ENCODE measurements at places on chromosomes 13 and 19. TPM values are rescaled to one million over a fixed set of nuclear protein-coding genes. Genes with fewer than 3 reads are reported as not detected.

The ZNF763 gene
- 6.7 TPM for total RNA-seq

The DACH1 gene
- total RNA-seq: 23.6 TPM

The CLDN10 gene
- total RNA-seq: not detected

The ZNF285 gene
- total RNA-seq: 3.1 TPM

The CLEC17A gene
- total RNA-seq: not detected

The C19orf38 gene
- not detected for total RNA-seq

The TUBB4A gene
- total RNA-seq: 3.7 TPM

- no peak for DNase-seq
Observed at GRCh38 chr19:42280815-42281145, 11.7 kb downstream of the CIC start.

GRCh38 chr13:40897053-40897452, 107.6 kb downstream of the SLC25A15 start:
- no peak for DNase-seq

- DNase-seq: no peak
Observed at GRCh38 chr19:12804051-12804450, 2.2 kb downstream of the THSD8 start.

GRCh38 chr19:19223636-19224035, 11.9 kb downstream of the NCAN start:
- DNase-seq: no peak

DNA sequence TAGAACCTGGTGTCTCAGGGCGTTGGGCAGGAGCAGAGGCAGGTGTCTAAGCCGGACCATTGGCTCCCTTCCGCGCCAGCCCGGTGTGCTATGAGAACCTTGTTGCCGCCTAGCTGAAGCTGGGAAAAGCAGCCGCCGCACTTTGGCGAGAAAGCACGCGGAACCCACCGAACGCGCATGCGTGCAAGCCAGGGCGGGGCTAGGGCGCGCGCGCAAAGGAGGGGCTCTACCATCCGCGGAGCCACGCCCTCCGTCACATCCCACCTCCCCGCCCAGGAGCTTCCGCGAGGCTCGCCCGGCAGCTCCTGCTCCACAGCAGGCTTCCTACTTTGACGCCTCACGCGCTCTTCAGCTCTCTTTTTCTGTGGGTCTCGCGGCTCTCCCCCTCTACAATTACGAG, 51.3 kb downstream of the WDR87 start:
- DNase-seq: no peak

GRCh38 chr19:41843371-41843770, 1.1 kb downstream of the LYPD4 start:
- no peak for DNase-seq

DNA sequence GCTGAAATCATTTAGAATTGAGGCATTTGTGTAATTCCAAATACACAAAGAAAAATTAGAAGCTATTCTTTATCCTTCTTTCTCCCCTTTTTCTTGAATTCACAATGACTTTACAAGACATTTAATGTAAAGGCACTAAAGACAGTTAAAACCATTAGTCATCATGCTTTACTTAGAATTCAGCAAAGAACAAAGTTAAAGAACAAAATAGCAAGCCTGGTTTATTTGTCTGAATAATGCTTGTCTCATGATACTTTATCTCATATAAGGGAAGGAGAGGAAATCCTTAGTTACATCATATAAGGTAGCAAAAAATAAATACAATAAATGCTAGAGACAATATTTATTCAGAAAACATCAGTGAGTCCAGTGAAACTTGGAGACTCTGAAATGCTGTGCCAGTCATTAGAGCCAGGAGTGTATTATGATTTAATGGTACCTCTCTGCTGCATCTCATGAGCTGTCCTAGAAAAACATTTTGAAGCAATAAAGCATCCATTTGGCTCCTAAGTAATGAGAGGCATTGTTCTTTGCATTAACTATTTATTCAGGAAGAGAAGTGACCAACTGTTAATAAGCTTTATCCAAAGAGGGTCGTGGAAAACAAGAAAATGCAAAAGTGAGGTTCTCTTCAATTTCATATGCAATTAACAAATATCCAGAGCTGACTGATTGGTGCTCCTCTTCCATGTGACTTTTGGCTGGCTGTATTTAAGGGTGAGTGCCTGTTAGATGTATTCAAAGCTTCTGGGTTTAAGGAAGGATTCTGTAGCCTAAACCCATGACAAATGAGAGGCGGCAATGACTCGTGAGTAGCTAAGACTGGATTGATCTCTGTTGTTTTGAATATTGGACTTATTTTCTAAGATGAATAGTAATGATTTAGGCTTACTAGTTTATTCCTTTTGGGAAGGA, 105.0 kb downstream of the DGKH start:
- no peak for DNase-seq

DNA sequence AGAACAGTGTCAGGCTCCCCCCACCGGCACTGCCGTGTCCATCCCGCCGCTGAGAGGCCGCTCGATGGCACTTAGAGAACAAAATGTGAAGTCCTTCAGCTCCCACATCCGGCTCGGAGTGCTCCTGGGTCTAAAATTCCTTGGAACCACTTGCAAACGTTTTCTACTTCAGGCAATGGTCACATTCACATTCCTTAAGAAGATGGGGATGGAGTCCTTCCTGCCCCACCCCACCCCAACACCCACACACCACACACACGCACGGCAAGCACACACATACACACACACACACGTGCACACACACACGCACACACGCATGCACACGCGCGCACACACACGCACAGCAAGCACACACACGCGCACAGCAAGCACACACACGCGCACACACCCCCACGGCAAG, 83.4 kb downstream of the SOX1 start:
- DNase-seq: no peak

DNA sequence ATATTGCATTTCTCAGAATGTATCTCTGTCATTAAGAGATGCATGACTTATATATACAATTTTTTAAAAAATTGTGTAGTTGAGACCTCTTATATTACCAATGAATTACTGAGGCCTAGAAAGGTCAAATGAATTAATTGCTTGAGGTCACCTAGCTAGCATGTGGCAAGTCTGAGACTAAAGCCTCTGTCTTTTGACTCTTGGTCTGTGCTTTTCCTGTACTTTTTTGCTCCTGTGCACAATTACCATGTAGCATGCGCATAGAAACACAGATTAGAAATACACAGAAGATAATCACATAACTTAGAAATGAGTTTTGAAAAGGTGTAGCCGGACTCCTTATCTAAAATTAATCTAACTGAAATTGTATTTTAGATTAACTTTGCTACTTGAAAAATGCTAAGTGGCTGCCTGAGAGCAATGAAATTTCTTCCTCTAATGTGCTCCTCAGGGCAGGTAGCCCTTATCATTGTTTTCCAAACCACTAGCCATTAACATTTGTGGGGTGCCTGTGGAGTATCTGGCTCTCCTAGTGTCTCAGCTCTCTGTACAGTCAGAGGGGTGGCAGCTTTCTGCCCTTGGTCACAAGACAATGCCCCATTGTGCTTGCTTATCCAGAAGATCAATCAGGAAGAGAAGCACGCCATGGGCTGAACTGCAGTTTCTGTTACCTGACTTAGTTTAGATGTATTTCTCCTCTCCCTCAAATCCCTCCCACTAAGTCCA, 119.6 kb downstream of the RFC3 start:
- no peak for DNase-seq

- DNase-seq: no peak
Observed at GRCh38 chr19:21698215-21698614, 69.2 kb downstream of the ZNF100 start.

DNA sequence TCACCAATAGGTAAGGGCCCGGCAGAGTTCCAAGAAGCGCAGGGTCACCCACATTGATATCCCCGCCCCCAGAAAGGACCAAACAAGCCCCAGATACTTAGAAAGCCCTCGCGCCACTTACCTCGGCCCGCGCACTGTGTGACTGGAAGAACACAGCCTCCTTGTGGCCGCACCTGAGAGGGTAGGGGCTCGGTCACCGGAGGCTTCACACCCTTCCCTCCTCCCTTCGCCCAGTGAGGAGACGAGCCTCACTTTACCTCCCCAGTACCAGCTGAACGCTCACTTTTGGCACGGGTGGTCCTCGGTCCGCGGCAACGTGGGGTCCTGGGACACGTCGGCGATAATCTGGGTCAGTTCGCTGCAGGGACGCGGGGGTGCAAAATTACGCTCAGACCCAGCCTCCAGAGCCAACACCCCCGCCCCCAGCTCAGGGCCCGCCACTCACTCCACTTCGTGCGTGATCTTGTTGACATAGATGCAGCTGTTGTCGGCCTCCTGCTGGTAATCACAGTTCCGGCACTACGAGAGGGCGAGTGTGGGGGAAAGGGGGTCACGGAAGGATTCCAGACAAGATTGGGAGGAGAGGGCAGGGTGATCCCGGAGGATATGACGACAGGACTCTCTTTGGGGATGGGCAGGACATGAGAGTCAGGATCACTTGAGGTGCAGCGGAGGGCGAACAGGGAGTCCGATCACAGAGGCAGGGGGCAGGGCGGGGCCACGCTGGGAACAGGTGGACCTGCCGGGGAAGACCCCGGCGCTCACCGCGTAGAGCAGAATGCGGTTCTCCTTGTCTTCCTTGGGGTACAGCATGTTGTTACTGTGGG, 568 bp downstream of the POLR2I start:
- no peak for DNase-seq

DNA sequence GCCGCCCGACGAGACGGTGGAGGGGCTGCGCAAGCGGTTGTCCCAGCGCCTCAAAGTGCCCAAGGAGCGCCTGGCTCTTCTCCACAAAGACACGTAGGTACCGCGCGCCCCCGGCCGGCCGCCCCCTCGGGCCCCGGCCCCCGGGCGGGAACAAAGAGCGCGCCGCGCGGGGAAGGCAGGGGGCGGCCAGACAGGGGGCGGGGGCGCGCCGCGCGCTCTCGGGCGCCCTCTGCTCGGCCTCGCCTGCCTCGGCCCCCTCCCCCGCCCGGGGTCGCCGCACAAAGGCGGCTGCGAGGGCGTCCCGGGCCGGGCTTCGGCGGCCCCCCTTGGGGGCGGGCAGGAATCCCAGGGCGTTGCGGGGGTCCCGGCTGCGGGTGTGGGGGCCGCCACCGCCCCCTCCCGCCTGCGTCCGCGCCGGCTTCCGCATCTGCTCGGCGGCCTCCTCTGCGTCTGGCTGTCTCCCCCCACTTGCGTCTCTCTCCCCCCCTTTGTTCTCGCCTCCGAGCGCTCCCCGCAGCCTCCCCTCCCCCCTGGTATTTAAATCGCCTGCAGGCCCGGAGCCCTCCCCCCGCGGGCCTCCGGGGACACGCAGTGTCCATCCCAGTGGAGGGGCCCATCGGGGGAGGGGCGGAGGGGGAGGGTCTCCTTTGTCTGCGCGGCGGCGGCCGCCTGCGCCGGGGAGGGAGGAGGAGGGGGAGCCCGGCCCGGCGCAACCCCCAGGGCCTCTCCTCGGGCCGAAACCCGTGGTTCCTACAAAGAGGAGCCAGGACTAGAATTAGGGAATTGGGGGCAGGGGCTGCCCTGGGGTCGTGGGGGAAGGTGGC, 2.3 kb downstream of the MIDN start:
- DNase-seq: no peak

DNA sequence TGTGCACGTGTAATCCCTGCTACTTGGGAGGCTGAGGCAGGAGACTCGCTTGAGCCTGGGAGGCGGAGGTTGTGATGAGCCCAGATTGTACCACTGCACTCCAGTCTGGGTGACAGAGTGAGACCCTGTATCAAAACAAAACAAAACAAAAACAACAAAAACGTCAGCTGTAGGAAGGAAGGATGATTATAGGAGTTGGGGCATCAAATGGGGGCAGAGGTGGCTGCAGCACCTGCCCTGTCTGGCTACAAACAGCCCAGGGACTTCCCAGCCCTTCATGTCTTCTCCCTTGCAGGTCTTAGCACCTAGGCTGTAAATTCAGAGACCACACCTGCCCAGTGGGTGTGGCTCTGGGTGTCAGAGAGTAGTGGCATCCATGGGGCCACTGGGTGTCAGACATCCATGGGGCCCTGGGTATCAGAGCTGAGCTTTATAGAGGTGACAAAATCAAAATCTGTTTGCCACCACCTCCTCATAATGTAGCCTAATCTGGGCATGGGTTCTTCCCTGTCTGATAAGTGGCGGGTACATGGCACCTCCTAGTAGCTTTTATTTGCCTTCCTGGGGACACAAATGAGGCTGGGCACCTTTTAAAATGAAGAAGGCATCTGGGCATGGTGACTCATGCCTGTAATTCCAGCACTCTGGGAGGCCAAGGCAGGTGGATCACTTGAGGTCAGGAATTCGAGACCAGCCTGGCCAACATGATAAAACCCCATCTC, 4.7 kb upstream of the B3GNT3 start:
- no peak for DNase-seq

DNA sequence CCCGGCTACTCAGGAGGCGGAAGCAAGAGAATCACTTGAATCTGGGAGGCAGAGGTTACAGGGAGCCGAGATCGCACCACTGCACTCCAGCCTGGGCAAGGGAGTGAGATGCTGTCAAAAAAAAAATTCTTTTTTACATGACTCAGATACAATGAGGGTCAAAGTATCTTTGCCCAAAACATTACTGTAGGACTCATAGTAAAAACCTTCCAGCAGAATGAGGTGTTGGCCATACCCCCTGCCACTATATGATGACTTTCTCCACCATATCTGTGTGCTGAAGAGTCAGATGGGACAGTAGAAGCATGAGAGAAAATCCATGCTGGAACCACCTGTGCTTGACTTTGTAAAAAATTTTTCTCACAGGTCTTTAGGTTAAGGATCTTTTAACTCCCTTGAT, 86.7 kb downstream of the COL4A2 start:
- no peak for DNase-seq

- DNase-seq: no peak
Observed at GRCh38 chr13:50699874-50700663, 143.4 kb downstream of the DLEU7 start.

DNA sequence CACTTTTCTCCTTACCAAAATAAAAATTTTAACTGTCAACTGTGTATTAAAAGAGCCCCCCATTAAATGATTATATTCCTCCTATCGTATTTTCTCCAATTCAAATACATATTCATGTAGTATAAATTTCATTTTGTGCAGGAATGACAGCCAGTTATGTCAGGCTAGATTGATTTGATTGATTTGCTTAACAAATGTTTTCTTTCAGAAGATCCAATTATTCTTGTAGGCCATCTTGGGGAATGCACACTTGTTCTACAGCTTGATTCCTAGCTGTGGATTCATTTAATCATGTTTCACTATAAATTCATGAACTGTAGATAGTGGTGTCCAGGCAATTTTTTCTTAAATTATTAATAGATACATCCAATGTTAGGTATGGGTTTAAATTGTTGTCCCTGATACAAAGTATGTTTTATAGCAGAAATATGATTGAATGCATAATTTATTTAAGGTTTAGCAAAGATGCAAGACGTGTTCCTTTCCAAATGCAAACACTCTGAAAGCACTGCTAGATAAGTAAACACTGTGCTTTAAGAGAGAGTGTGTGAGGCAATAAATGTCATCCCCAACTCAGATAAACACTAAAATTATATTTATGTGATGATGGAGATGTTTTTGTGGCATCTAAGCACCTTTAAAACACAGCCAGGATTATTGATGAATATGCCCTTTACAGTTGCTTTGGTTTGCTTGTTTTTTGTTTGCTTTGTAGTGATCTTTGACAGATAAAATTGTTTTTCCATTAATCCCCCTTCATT, 531.1 kb downstream of the DCT start:
- no peak for DNase-seq

DNA sequence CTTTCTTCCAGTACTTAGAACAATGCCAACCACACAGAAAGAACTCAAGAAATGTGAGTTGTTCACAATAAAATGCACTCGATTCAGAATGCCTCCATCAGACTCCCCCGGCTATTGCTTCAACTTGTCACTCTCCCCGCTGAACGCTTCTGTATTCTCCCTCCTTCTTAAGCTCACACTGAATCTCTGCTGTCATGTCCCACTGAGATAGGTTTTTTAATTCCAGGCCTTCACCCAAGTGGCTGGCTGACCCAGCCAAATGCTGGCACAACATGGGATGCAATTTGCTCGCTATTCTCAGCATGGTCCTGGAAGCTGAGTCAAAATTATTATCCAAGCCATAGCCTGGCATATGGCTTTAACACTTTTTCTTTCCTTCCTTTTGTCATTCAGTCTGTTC, 76.8 kb upstream of the SERP2 start:
- DNase-seq: no peak

All from glomerular endothelial cell (primary cell).